ENCODE measurements at places on chromosomes 3 and 15.

DNA sequence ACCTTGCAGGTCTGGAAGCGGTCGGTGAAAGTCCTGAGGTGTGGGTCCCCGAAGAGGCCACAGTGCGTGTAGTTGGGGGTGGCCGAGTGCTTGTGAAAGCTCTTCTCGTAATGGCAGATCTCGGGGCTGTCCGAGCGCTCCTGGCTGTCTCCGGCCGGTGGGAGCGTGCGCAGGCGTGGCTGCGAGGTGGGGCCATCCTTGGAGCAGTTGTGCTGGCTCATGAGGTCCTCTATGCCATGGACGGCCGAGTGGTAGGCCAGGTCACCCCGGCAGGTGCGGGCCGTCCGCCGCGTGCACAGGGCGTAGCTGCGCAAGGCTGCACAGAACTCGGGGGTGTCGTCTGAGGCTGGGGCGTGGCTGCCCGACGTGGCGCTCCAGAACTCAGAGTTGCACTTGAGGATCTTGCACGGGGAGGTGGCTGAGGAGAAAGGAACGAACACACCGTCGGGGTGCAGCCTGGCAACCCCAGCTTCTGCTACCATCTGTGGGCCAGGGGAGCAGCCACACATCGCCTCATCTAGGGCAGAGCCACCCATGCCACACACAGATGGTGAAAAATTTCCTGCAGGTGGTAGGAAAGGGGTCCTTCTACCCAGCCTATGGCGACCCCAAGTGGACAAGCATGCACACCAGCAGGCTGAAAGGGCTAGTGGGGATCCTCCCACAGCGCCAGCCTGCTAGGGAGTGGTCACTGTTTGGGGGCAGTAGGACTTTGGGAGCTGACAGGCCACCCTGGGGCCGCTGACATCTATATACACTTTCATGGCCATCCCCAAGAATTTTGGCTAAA, 36.7 kb downstream of the RGMA start:
- DNase-seq, result no peak

DNA sequence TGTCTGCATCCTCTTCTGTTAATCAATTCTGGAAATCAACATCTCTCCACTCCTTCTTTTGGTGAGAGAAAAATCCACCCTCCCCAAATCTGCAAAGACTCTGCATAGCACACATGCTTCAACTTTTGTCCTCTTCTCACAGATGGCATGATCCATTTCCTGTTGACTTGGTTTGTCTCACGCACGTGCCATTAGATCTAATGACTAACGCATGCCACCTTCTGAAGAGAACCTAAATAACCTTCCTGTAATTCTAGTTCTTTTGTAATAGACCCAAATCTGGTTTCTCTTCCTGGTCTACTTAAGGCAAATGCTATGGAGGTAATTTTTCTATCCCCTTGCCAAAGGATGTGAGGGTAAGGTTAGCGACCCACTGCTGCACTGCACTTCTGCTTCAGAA, 51.0 kb upstream of the ATOSA start:
- DNase-seq, result no peak

GRCh38 chr15:58924327-58924726, 9.2 kb downstream of the SLTM start:
- DNase-seq, result no peak

GRCh38 chr15:62412686-62413085, 247.6 kb upstream of the C2CD4B start:
- DNase-seq, result no peak

- DNase-seq, result no peak
These were observed 343.0 kb downstream of the ZBTB20 start for GRCh38 chr3:114804099-114804498.
